ENCODE measurements at places on chromosomes 3 and 15.

GRCh38 chr15:26020871-26021270 lies 157.7 kb upstream of the ATP10A start:
- DNase-seq, result no peak

DNA sequence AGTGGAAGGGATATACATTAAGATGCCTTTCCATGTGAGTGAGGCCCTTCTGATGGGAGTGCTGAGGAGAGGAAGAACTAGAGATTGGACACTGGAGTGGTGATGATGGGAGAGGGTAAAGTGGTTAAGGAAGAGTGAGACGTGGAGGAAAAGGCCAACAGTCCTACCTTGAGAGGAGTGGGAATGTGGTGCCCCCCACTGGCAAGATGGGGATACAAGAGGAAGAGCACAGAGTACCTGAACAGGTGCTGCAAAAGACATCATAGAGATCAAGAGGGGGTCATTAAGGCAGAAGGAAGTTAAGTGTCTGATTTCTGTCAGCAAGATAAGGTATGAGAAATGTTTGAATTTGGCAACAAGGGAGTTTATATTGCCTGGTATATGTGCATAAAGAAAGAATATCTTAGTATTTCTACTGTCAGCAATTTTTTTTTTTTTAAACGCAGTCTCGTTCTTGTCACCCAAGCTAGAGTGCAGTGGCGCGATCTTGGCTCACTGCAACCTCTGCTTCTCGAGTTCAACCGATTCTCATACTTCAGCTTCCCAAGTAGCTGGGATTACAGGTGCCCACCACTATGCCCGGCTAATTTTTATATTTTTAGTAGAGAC lies 34.0 kb downstream of the ARIH2 start:
- peak; percentile 39 for DNase-seq

DNA sequence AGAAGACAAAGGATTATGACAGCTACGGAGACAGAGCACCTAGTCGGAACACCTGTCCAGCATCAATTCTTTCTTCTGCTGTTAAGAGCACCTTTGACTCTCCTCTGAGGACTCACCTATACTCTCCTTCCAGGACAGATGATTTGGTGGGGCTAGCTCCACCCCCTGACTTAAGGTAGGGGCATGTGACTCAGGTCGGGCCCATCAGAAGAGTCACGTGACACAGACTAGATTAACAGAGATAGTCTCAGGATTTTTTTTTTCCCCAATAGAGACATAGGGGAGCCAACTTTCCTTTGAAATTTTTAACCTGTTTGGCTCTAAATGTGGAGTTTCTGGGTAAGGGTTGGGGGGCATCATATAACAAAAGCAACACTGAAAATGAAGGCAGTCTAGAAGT lies 11.4 kb upstream of the WNT5A start:
- DNase-seq, result no peak

- DNase-seq, result no peak
Measured at GRCh38 chr3:175200391-175201095, 341.4 kb downstream of the NAALADL2 start.

DNA sequence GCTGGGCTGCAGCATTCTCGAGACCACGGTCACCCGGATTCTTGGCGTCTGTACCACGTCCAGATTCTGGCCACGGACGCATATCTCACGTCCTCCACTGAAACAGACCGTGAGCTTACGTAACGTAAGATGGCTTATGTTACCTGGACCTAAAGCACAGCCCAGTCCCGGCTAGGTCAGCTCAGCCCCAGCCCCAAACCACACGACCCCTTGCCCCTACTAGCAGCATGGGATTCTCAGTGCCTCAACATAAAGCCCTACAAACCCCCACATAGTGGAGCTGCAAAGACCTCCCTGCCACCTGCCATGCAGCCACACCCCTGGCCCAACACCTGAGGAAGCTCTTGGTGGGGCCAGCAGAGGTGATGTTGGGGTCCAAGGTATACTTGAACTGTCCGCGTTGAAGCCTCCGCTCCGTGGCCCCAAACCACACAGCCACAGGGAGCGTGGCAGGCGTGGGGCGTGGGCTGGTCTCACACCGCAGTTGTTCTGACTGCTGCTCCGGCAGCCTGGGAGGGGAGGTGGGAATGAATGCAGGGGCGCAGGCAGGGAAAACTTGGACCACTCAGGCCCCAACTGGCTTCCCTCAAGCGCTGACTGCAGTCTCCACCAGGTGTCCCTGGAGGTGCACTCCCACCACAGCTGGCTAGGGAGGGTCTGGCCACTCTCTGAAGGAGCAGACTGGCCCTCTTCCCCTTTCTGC lies 14.5 kb downstream of the PLXNB1 start:
- DNase-seq, result no peak

DNA sequence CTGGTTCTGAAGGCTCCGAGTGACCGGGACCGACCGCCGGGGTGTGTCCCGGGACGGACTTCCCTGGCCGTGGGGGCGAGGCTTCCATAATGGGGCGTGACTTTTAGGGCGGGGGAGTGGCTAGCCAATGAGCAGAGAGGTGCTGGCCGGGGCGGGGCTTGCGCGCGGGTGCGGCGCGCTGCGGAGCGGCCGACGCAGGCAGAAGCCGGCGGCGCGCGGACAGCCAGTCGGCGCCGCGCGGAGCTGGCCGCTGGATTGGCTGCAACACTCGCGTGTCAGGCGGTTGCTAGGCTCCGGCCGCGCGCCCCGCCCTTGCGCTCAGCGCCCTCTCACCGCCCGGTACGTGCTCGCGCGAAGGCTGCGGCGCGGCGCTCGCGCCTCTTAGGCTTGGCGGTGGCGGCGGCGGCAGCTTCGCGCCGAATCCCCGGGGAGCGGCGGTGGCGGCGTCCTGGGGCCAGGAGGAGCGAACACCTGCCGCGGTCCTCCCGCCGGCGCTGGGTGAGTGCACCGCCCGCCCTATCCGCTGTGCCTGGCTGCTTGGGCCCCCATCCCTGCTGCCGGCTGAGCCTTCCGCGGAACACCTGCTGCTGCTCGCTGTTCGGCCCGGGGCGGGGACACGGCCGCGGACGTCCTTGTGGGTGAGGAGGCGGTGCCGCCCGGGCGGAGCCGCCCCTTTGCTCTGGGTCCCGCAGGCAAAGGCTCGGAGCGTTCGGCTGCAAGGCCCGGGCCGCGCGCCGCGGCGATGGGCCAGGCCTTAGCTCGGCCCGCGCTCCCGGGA lies at the start of gene DAG1:
Gene DAG1 (plus strand): TSS at position 332 of the 778 bp plus-strand sequence. CDS start 40,268 bp downstream, outside the sequence.
- DNase-seq, result peak; percentile 98

GRCh38 chr15:58510715-58511598 lies 79.2 kb downstream of the LIPC start:
- no peak for DNase-seq

DNA sequence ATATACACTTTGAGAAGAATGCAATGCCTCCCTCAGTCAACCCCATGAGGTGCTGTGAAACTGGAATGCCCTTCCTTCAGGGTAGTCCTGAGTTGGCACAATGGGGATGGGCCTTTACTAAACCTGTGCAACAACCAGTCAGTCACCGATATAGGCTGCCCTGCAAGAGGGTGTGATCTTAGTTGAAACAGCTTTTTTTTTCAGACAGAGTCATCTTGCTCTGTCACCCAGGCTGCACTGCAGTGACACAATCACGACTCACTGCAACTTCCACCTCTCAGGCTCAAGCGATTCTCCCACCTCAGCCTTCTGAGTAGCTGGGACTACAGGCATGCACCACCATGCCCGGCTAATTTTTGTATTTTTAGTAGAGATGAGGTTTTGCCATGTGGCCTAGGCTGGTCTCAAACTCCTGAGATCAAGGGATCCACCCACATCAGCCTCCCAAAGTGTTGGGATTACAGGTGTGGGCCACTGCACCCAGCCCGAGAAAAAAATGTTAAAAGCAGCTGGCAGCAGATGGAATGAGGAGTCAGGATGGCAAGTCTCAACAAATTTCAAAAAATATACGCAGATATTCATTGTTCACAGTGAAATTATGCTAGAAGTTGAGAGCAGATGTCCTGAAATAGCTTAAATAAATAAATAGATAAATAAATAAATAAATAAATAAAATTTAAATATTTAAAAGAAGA lies 31.8 kb downstream of the MYO5A start:
- DNase-seq, result peak; percentile 63

- peak; percentile 92 for DNase-seq
Measured at GRCh38 chr3:129121792-129122411, at the start of gene RAB43. RAB43 (minus strand) TSS chr3:129121804; CDS start chr3:129121489, 315 bp downstream.
